Glutamatergic neuron (in vitro differentiated cells): ENCODE measurements at places on chromosomes 4 and X. TPM values are rescaled to one million over a fixed set of nuclear protein-coding genes. Genes with fewer than 3 reads are reported as not detected.

DNA sequence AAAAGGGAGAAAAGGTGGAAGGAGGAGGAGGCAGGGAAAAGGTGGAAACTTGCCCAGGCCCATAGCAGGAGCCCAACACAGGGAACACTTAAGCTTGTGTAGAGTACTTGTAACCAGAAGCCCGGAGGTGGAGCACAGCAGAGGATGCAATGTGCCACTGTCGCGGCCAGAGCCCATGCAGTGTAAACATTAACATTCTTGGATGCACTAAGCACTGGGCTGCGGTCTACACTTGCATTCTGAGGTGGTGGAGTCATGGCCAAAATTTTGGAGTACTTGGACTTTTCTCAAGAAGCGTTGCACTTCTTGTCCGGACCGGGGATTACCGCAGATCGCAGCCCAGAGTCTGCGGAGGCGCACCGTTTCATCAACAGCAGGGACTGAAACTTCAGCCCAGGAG, 4.5 kb upstream of the RHOXF1 start:
- DNase-seq, result no peak

GRCh38 chr4:1538941-1539772, 132.9 kb upstream of the NKX1-1 start:
- peak; percentile 11 for DNase-seq

DNA sequence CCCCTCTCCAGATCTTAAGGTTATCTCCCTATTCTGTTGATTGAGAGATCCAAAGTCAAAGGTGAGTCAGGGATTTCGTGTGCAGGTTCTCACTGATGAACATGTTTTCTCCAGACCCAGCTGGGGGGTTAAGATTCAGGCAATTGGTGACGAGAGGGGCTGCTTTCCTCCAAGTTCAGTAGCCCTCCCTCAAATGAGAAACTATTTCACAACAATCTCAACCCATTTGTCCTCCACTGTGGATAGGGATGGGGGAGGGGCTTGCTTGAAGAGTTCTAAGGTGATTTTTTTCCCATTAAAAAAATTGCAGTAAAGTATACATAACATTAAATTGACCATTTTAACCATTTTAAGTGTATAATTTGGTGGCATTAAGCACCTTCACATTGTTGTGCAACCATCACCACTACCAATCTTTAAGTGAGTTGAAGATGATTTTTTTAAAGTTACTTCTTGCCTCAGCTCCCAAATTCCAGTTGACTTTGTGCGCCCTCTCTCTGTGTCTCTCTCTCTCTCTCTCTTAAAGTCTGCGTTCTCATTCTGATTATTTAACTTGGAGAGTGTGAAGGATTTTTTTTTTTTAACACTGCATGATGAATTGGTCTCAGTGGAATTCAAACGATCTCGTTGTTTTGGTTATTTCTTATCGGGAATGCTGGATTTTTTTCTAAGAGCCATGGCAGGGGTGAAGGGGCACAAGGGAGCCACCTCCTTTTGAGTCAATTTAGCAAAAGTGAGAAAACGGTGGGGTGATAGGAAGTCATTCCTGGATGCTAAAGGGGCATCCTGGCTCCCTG, 175.9 kb downstream of the SHROOM3 start:
- no peak for DNase-seq

GRCh38 chrX:1397441-1398270, 5.7 kb upstream of the SLC25A6 start:
- DNase-seq, result peak; percentile 5

DNA sequence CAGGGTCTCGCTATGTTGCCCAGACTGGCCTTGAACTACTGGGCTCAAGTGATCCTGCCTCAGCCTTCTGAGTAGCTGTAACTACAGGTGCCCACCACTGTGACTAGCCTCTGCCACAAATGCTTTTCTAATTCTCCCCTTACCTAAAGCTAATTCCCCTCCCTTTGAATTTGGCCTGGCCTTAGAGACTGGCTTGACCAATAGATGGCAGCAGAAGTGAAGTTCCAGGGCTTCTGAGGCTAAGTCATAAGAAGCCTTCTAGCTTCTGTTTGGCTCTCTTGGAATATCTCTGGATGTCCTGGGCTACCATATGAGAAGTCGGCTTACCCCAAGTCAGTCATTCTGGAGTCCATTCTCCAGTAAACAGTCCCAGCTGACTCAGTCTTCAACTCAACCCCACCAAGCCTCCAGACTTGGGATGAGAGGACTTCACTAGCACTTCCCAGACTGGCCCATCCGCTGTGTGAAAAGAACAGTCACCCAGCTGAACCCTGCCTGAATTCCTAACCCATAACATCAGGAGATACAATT, 61.0 kb downstream of the HPRT1 start:
- peak; percentile 22 for DNase-seq

- DNase-seq, result no peak
These were observed 62.2 kb downstream of the DIPK2B start for GRCh38 chrX:45138525-45138924.

DNA sequence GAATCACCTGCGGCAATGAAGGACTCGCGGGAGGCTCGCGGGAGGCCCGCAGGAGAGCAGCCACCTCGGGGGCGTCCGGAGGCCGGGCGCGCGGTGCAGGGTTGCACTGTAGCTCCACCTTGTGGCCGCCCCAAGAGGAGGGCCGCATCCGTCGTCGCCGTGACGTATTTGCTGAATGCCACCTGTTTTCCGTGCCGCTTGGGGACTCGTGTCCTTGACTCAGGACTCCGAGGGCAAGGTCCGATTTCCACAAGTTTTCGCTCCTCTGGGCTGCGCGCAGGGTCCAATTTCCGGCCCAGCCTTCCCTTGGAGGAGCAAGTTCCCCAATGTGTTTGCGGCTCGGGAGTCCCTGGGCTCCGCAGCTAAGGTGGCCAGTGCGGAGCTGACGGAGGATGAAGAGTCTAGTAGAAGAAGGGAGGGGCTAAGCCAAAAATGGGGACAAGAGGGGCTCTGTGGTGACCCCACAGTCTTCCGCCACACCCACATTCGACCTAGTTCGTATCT, 10.7 kb upstream of the DLG3 start:
- DNase-seq, result peak; percentile 80

- DNase-seq, result no peak
These were observed 110.6 kb upstream of the FSTL5 start for GRCh38 chr4:162274354-162274753.

- no peak for DNase-seq
These were observed 897 bp downstream of the PNMA6F start for GRCh38 chrX:153320555-153321184.

GRCh38 chr4:47054130-47054529, 22.8 kb downstream of the GABRB1 start:
- DNase-seq, result no peak

DNA sequence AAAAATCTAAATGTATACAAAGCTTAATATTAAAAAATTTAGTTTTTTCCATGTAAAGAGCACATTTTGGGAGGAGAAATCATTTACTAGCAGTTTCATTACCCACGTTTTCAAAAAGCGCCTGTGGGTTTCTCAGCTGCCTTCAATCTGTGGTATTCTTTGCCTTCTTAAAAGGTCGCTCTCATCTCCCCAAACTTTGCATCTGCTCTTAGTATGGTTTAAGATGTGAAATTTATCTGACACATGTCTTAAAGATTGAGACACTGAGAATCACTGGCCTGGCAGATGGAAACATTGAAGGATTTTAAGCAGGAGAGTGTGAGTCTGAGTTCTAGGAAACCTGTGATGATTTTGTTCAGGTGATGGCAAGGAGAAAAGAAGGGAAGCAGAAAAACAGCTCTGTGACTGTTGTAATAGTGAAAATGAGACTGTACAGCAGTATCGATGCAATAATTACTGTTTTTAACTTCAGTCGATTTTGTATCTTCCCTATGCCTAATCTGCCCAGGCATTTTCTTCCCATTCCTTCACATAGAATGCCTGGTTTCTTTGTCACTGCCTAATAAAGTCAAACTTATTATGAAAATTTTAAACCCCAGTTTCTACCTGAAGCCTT, 75.9 kb downstream of the PAQR3 start:
- no peak for DNase-seq

DNA sequence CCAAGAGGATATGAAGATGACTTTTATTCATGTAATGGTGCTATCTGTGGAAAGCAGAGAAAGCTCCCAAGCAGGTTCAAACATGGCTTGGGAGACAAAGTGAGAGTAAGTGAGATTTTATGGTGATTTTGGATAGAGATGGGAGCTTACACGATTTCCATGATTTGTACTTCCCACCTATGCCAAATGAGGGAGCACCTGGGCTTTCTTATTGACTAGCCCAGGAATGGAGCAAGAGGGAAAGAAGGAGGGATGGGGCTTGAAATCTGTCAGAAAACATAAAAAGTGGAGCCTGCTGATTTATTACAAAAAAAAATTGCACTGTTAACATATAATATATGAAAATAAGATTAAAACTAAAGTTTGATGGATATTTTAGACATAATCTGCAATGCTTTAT, 703.5 kb upstream of the PABPC4L start:
- DNase-seq, result no peak

- no peak for DNase-seq
These were observed 279.5 kb downstream of the ANKRD50 start for GRCh38 chr4:124433044-124433443.

GRCh38 chr4:7691061-7691460, 248.6 kb downstream of the AFAP1 start:
- DNase-seq, result peak; percentile 8

GRCh38 chr4:78692822-78693170, 83.4 kb upstream of the BMP2K start:
- DNase-seq, result no peak

DNA sequence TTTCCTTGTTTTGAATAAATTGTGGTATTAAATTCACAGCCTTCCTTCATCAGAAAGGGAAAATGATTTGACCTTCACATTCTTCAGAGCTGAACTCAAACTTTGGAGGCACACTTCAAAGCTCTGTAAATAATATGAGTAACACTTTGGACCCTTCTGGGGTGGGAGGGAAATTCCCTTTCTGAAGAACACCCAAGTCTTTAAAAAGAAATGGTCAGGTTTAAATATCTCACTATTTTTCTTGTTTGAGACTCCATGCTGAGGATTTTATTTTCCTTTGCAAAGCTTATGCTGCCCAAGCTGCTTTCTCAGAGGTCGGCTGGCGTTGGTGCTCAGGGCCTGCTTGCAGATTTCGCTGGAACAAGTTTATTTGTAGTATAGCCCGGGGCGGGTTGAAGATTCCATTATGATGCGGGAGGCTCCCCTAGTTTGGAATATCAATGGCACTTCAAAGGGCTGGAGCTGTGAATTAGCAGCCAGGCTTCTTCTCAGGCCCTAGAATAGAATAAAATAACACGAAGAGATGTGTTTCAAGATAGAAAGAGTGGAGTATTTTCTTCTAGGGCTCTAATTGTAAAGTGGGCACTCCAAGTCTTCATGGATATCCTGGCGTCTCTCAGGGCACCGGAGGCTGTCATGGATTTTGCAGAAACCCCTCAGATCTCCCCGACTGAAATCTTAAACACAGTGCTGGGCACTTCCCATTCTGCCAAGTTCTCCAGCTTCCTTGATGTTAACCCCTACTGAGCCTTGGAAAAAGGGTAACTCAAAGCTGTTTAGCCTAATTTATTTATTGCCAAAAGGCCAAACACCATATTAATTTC, 315.6 kb downstream of the GPAT3 start:
- DNase-seq, result no peak

DNA sequence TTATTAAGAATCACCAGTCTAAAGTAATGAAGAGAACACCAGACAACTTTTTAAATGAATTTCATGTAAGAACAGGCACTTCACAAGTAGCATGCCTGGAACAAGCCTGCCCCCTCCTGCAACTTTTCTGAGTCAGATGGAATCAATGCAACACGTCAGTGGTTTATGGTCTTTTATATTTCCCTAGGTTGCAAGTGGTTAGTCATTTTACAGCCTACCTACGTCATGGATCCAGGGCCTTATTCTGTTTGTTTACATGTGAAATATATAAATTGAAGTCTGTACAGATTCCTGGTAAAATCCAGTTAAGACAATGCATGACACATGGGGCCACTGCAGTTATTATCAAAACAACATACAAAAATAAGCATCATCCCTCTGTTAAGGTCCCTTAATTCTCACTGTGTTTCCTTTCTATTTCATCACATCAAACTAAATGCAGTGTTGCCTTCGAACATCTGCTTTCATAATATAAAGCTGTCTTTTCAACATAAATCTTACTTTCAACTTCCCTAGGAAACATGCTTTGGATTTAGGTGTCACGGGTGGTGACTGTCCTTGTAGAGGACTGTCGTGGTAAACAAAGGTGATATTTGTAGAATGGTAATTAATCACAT, 309.3 kb downstream of the FRMPD4 start:
- DNase-seq, result no peak

GRCh38 chr4:175874306-175874705, 62.2 kb upstream of the GPM6A start:
- DNase-seq, result peak; percentile 32

- no peak for DNase-seq
These were observed 1208.3 kb downstream of the ADGRL3 start for GRCh38 chr4:62408454-62408853.

- DNase-seq, result no peak
These were observed 207.0 kb downstream of the NSUN7 start for GRCh38 chr4:40956721-40957255.

DNA sequence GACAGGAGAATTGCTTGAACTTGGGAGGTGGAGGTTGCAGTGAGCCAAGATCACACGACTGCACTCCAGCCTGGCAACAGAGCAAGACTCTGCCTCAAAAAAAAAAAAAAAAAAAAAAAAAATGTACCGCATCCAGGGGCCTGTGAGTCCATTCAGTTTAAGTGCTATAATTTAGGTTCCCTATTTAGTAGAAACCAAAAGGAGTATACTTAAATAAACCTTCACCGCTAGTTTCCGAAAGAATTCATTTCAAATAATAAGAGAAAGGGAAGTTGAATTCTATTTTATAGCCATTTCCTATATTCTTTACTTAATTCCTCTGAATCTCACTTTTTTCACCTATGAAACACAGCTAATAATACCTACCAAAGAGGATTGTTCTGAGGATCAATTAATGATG, 20.8 kb upstream of the LRBA start:
- DNase-seq, result no peak

DNA sequence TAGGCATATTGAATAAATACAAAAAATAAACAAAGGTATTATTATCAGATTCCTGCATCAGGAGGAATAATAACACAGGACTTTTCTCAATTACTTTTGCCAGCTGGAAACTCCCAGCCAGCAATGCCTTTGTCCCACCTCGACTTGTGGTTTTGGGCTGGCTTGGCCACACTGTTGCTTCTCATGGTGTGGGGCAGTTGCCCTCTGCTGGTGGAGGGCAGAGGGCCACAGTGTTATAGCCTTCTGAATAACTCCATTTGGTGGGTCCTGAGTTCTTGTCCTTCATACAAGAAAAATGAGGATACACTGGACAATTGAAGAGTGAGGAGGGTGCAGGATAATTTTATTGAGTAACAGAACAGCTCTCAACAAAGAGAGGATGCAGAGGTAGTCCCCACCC, 1206.0 kb upstream of the ADGRL3 start:
- DNase-seq, result no peak

GRCh38 chr4:139189972-139190371, 13.0 kb upstream of the ELF2 start:
- no peak for DNase-seq

The EDNRA gene
- not detected for total RNA-seq

The PHOX2B gene
- total RNA-seq, result 101 TPM

The CT45A3 gene
- total RNA-seq, result not detected

The FHIP1A gene
- total RNA-seq, result 2.4 TPM

The XAGE2 gene
- total RNA-seq, result not detected

The OTUD6A gene
- not detected for total RNA-seq

The PDLIM3 gene
- total RNA-seq, result 262 TPM

The AREG gene
- total RNA-seq, result not detected

The RBM47 gene
- total RNA-seq, result 0.98 TPM

The BEND2 gene
- not detected for total RNA-seq

The GPR173 gene
- 85.3 TPM for total RNA-seq

The PUDP gene
- total RNA-seq, result 22.7 TPM

The NR0B1 gene
- not detected for total RNA-seq

The MAGEE2 gene
- not detected for total RNA-seq

The KLB gene
- not detected for total RNA-seq

The PTPN13 gene
- 44.1 TPM for total RNA-seq

The SPANXN4 gene
- total RNA-seq, result not detected
